Activated T-cell treated with anti-CD3 and anti-CD28 coated beads for 4 hours (primary cell): ENCODE measurements at places on chromosomes 11 and 22.

- DNase-seq, result no peak
These were observed 14.0 kb downstream of the RPUSD4 start for GRCh38 chr11:126197277-126197939.

DNA sequence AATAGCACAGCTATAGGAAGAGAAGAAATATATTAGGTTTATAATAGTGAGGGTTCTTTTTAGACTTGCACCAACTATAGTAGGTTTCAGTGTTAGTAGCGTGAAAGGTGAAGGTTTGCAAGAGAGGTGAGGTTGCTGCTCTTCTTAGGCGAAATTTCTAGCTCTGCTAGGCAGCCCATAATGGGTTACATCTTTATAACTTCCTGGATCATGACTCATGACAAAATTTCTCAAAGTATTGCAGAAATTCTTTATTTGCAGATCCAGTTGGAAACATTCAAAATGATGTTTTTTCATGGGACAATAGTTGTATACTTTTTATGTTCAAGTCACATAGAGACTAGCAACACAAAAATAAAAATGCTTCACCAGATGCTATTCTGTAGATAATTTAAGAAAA, 260.0 kb downstream of the SOX6 start:
- no peak for DNase-seq

DNA sequence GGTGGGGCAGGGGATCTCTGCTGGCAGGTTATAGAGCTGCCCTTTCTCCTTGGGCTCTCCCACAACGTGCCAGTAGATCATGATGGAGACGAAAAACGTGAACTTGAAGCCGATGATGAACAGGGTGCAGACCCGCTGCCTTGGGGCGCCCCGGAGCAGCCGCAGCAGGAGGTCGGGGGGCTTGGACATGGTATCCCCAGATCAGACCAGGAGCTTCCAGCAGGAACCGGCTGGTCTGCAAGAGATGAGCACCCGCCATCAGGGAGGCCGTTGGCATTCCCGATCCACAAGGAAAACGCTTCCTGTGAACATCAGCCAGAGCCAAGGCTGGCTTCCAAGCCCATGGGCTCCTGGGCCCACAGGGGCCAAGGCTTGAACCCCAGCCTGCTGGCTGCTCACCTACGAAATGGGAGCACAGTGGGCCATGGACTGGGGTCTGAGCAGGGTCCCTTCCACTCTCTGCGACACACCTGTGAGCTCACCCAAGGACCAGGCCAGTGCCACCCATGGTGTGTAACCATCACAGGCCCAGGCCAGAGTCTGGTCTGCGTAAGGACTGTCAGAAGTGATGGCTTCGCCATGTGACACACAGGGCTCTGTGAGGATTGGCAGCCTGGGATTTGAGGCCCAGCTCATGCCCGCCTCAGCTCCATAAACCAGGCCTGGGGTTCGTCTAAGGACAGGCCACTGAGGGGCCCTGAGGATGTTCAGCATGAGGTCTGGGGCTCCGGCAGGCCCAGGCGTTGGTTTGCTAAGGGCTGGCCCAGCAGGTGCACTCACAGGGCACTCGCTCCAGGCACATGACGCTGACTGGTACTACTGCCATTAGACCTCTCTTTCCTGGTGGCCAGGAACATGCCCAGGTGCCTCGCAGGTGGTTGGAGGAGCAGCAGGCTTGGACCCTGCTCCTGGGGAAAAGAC, 26.6 kb downstream of the A4GALT start:
- DNase-seq, result no peak

DNA sequence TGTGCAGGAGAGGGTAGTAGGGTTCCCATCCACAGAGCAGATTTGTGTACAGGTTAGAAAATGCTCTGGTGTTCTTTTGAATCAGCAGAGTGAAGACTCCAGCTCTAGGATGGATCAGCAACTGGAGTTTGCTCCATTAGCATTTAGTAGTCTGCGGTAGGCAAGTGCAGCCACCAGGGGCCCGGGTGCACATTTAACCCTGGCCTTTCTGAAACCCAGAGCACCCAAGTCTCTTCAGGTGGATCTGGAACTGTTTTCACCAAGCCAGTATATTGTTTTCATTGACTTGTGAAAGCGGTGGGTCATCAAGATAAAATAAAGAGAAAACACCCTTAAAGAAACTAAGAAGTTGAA, 100.8 kb upstream of the CLPB start:
- DNase-seq, result no peak

DNA sequence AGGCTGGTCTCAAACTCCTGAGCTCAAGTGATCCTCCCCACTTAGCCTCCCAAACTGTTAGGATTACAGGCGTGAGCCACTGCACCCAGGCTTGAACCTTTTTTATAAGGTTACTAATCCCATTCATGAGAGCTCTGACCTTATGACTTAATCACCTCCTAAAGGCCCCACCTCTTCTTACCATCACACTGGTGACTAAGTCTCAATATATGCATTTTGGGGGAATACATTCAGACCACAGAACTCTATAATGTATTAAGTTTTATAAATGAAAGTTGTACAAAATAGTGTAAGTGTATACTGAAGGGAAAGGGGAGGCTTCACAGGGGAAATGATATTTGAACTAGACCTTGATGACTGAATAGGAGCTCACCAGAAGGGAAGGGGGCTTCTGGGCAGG, 28.4 kb upstream of the RBFOX2 start:
- no peak for DNase-seq

GRCh38 chr11:116224154-116224888, 548.5 kb downstream of the BUD13 start:
- DNase-seq, result peak; percentile 19

DNA sequence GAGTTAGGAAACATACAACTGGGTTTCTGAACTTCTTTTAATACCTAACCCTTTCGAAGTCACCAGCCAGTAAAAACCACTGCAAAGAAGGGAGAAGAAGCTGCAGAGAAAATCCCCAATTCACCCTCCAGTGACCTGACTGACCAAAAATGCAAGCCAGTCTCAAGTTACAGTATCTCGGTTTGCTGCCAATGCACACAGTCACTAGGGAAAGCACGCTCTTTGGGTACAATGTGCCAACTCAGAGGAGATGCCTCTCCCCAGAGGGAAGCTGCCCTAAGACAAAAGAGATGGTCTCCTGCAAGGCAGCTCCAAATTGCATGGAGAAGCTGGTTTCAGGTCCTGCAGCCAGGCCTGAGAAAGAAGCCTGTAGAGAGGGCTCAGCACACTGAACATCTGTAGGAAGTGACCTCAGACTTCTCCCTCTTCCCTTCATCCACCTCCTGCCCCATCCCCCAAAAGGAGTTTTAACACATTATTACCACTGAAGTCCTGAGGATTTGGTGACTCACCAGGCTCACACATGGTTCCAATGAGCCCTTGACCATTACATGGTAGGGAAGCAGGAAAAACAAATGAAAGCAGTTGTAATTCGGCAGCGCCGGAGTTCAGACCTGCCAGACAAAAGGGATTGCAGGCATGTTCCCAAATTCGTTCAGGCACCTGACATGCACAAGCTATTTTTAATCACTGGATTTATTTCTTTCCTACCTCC, 90.1 kb downstream of the ETS1 start:
- no peak for DNase-seq

DNA sequence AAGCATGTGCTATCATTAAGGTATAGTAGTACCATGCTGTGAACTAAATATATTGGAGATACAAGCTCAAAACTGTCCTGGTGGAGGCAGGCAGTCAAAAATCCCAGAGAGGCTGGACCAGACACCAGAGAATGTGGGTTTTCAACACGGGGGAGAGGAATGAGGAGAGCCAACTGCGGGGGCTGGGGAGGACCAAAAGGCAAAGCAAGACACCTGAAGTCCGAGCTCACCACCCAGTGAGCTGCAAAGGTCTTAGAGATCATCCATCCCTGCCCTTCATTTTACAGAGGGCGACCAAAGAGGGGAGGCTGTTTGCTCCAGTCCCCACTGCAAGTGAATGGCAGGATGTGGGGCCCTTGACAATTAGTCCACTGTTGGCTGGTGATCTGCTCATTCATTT, 10.0 kb downstream of the RIBC2 start:
- DNase-seq, result no peak

- DNase-seq, result no peak
These were observed 63.8 kb downstream of the KIF18A start for GRCh38 chr11:28043930-28044709.

DNA sequence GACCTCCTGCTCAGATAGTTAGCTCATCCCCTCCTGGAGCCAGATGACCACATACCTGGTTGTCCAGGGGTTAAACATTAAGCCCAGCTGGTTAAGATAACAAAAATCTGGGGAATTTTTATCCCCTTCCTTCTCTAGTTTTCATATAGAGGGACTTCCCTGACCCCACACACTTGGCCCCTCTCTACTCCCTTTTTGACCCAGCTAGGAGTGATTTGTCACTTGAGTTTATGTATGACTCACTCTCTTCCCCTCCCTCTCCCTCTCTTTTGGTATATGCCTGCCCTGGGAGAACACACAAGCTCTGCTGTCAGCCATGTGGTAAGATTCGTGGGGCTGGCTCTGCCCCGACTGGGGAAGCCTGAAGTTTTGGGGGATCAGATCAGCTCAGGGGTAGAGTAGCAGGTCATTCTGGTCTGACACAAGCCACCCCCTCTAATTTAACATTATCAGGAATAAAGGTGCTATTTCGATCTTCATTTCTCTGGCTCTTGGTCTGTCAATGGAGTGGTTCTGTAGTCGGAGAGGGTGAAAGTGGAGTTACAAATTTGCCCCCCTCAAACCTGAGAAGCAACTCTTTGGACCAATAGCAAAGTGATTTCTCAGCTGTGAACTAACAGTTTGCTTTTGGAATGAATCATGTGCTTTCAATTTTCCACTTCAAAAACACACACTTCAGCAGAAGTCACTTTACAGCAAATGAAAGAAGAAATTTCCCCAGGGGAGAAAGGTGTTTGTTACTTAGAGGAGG, 415.3 kb upstream of the CADM1 start:
- DNase-seq, result no peak

GRCh38 chr11:73185680-73186293, 32.3 kb upstream of the P2RY2 start:
- no peak for DNase-seq

DNA sequence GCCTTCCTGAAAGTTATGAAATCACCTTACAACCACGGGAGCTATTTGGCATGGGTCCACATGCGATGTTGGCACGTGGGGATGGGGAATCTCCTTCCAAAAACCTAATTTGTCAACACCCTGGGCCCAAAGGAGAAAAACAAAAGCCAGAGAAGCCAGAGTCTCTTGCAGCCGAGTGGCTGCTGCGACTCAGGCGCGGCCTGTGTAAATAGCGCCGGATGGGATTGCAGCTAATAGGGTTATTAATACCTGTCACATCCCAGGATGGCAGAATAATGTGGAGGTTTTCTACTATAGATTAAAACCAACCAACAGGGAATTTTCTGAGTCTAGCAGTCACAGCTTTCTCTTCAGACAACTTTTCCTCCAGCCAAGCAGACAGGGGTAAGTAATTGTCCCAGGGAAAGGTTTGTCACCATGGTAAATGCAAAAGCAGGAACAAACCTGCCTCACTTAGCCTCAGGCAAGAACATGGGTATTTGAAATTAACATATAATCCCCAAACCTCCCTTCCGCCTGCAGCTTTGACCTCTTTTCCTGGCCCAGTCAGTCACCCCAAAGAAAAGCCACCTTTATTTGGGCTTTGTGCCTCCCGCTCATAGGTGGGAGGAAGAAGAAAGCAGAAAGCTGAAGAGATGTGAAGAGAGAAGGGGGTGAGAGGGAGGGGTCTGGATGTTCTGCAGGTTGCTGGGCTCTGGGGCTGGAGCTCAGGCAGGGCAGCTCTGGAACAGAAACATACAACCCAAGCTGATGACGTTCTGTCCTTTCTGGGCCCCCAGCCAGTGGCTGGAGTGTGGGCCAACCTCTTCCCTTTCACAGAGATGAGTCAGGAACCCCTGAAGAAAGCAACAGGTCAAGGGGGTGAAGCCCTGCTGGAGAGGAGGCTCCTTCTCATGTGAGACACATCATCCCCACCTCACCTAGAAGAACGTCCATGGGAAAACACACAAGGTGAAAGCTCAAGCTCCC, 376.5 kb downstream of the NXPE2 start:
- DNase-seq, result no peak

GRCh38 chr11:116879800-116880625, 42.6 kb upstream of the APOA1 start:
- DNase-seq, result no peak

DNA sequence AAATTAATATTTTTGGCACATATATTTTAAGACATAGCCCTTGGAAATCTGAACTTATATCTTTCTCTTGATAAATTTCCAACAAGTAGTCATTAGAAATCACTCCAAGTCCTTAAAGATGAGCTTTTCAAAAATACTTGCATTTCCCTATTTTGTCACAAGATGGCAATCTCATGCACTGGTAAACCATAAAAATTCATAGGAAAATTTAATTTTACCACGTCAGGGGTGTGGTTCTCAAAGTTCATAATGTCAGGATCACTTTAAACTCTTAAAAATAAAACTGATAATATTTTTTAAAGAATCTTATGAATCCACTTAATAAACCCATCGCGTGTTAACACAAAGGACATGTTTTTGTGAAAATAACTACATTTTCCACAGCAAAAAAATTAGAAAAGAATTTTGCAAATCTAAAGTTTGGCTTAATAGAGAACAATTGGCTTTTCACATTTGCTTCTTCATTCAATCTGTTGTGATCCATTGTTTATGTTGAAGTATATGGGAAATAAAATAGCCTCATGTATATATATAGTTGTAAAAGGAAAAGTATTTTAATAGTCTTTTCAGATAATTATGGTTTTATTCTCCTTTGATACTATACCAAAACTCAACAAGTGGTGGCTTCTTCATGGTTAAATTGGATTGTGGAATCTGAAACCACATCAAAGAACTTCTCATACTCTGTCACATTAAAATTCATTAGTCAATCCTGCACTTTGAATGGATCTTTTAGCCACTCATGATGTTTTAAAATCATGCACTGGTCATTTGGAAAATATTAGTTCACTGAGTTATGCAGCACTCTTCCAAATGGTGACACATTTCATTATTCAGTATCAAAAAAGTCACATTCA, 169.1 kb downstream of the CADM1 start:
- no peak for DNase-seq

DNA sequence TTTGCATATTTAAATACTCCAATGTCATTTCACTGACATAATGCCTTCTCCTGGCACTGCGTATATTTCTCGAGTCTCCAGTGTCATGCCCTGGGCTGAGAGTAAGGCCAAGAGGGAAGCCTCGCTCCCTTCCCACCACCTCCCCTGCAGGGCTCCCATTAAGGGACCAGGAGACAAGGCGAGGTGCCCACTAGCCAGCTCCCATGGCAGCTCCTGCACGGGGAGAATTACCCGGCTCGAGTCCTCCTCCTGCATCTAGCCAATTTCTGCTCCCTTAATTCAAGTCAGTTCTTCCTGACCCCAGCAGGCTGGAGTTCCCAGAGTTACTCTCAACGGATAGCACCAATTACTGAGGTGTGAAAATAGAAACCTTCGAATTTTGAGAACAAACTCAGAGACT, 31.9 kb downstream of the OPCML start:
- no peak for DNase-seq
